Activated T-helper 17 cell treated with anti-CD3 and anti-CD28 coated beads, Interleukin-2, amount 50 U/mL, for 72 hours (primary cell): ENCODE measurements at places on chromosomes 12 and 14. TPM values are rescaled to one million over a fixed set of nuclear protein-coding genes. Genes with fewer than 3 reads are reported as not detected.

C14orf180 gene
- not detected for total RNA-seq

GPR33 gene
- total RNA-seq, result not detected

HIF1A gene
- total RNA-seq, result 176 TPM

HECTD1 gene
- 92.8 TPM for total RNA-seq

PZP gene
- total RNA-seq, result not detected

OASL gene
- total RNA-seq, result 4.0 TPM

SAMD15 gene
- total RNA-seq, result 0.22 TPM

- ATAC-seq, result no peak
These were observed 1036.4 kb upstream of the FOXG1 start for GRCh38 chr14:27730204-27730603.

- ATAC-seq, result no peak
These were observed 9.3 kb upstream of the NFYB start for GRCh38 chr12:104147346-104147745.

DNA sequence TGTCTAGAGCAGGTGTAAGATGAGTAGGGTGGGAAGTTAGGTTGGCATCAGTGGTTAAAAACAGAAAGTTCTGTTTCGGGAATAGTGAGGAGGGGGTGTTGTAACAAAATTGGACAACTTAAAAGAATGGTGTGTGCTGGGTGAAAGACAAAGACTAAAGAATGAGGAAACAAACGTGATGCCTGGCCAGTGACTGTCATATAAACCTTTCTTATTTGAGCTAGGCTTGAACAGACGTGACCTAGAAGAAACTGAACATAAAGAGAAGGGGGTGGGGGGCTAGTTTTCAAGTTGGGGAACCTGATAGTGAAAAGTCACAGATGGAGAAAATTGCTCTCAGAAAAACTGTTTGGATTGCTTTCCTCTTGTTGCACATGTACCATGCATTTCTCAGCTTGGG is 39.6 kb downstream of the RAD52 start:
- no peak for ATAC-seq

GRCh38 chr12:19886065-19886464 is 446.8 kb downstream of the AEBP2 start:
- no peak for ATAC-seq

DNA sequence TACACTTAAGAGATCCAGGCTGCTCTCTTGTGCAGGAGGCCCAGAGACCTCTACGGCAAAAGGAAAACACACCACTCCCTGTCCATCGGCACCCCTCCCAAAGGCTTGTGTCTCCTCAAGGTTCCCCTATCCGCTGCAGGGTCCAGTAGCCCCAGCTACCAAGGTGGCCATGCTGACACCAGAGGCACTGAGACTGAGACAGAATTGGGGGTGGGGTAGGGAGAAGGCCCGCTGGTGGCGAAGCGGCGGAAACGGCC is 590 bp downstream of the DDIT3 start:
- no peak for ATAC-seq

GRCh38 chr12:22115711-22116110 is 69.7 kb downstream of the CMAS start:
- ATAC-seq, result no peak

DNA sequence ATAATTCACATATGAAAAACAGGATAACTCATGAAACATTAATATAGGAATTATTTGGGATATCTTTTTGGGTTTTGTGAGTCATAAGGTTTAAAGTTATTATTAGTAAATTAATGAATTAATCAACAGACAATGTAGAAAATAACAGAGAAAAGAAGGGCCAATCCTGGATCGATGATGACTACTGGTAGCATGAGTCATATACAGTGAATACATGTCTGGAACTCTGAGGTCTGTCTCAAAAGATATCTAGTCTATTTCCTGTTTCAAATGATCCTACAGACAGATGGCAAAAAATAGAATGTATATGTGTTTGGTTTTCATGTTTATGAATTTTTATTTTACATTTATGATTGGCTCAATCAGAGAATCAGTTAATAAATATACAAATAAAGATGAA is 86.4 kb upstream of the RTL1 start:
- no peak for ATAC-seq

- no peak for ATAC-seq
These were observed 12.2 kb downstream of the PYM1 start for GRCh38 chr12:55915482-55915859.

DNA sequence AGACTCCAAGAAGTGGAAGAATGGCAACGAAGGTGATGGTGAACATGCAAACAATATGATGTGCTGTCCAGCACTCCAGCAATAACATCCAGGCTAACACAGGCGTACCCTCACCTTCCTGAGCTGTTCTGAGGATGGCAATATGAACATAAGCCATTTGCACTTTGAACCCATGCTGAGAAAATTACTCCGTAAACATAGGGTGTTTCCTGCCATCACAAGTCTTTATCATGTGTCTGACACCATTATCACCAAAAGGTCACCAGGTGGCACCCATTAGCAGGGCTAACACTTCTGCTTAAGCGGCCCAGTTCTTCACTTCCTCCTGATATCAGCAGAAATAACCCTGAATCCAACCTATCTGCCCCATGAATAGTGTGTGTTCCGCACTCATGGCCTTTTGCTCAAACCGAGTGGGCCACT is 482.8 kb downstream of the MED13L start:
- ATAC-seq, result no peak

- ATAC-seq, result peak; percentile 37
These were observed 3.7 kb upstream of the IGF1 start for GRCh38 chr12:102484017-102484416.

DNA sequence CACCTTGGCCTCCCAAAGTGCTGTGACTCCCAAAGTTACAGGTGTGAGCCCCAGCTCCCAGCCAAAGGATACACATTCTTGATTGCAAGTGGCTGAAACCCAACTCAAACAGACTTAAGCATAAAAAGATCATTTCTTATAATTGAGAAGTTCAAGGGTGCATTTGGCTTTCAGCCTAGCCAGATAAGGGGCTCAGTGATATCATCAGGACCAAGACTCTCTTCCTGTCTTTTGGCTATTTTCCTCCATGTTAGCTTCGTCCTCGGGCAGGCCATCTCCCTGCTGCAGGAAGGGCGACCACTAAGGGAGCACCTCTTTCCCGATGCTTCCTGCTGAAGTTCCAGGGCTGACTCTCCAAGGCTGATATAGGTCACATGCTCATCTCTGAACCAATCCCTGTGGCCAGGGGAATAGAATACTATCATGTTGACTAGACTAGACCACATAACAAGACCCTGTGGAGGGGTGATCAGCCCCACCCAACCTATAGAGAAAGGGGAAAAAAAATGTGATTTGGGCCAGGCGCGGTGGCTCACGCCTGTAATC is 9.8 kb upstream of the KRT8 start:
- ATAC-seq, result no peak

- ATAC-seq, result no peak
These were observed 4.8 kb downstream of the DHRS7 start for GRCh38 chr14:60160422-60160821.

DNA sequence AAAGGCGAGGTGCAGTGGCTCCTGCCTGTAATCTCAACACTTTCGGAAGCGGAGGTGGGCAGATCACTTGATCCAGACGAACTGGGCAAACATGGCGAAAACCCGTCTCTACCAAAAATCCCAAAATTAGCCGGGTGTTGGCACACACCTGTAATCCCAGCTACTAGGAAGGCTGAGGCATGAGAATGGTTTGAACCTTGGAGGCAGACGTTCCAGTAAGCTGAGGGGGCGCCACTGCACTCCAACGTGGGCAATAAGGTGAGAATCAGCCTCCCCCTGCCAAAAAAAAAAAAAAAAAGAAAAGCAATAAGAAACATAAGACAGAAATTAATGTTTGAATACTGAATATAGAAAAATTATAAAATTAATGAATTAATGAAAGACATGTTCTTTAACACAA is 928.7 kb downstream of the LRFN5 start:
- ATAC-seq, result no peak

DNA sequence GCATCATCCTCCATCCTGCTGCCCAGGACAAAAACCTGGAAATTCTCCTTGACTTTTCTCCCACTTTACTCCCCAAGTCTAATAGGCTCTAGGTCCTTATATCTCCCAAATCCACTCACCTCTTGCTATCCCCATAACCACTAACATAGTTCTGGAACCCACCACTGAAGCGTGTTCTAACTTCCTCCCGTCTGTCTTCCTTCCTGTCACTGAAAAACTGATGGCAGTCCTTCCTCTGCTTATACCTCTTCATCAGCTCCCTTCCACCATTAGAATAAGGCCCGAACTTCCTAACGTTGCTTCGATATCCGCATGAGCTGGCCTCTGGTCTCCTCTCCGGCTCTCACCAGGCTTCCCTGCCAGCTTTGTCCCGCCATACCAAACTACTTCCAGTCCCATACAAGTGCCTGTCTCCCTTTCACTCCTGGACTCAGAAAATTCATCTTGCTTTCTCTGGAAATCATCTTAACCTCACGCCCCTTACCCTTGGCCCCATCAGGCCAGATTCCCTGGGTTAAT is 63.0 kb upstream of the BCL2L14 start:
- ATAC-seq, result no peak

GRCh38 chr12:113462117-113462774 is 9.4 kb downstream of the LHX5 start:
- ATAC-seq, result peak; percentile 84

DNA sequence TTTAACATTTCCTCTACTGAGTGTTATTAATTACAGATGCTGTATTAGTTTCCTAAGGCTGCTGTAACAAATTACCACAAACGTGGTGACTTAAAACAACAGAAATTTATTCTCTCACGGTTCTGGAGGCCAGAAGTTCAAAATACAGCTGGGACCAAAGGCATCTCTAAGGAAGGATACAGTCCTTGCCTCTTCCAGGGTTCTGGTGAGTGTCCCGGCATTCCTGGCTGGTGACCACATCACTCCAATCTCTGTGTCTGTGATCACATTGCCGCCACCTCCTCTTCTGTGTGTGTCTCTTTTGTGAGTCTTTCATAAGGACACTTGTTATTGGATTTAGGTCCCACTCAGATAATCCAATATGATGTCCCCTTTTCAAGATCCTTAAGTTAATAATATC is 85.1 kb upstream of the CCDC198 start:
- ATAC-seq, result no peak

DNA sequence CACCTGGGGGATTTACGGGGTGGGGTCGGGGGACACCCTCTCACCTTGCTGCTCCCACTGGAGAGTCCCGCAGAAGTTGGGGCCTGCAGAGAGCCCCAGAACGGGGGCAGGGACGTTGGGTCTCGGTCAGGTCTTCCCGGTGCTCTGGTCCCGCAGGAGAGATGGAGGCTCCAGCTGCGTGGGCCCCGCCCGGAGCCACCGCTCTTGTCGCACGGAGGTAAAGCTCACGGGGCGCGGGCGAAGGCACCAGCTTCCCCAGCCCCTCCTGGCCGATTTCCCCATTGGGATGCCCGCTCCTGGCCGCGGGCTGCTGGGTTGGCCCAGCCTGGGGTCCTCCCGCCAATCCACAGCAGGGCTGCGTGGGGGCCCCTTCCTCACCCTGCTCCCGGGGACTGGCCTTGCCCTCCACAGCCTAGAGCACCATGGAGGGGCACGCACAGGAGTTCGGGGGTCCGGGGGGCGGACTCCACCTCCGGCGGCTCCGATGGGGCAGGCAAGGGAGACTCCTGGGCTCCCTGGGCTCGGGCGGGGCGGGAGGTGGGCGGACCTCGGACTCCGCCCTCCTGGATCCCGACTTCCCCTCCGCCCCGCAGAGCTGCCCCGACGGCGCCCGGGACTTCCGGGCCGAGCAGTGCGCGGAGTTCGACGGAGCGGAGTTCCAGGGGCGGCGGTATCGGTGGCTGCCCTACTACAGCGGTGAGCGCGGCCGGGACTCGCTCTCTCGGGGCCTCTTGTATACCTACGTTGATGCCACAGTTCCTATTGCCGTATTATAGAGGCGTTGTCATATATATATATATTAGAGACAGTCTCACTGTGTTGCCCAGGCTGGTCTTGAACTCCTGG is 8.4 kb downstream of the PAPLN start:
- peak; percentile 88 for ATAC-seq

- ATAC-seq, result no peak
These were observed 6.6 kb downstream of the E2F7 start for GRCh38 chr12:77058740-77059139.

- no peak for ATAC-seq
These were observed 19.8 kb downstream of the NR1H4 start for GRCh38 chr12:100493396-100494012.

DNA sequence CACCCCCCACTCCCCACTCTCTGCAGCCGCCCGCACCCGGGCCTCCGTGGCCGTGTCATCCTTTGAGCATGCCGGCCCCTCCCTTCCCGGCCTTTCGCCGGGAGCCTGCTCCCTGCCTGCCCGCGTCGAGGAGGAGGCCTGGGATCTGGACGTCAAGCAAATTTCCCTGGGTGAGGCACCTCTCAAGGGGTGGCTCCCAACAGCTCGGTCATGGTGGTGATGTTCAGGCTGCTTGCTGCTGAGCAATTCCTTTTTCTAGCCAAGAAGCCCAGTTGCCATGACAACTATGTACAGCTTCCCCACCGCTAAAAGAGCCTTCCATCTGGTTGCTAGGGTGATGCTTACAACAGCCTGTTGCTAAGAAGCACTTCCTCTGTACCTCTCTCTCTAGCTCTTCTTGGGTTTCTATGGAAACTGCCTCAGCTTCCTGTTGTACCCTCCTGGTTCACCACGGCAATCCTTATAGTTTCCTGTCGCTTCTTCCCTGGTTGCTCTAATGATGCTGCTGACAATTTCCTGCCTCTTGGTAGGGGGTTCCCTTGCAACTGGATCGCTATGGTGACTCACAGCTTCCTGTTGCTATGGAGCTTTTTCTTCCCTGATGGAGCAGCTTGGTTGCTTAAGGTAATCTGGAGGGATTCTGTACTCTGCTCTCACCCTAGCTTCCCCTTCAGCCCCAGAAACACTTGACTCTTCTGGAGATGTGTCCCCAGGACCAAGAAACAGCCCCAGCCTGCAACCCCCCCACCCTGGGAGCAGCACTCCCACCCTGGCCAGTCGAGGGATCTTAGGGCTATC is 11.0 kb downstream of the ZNF219 start:
- peak; percentile 81 for ATAC-seq

DNA sequence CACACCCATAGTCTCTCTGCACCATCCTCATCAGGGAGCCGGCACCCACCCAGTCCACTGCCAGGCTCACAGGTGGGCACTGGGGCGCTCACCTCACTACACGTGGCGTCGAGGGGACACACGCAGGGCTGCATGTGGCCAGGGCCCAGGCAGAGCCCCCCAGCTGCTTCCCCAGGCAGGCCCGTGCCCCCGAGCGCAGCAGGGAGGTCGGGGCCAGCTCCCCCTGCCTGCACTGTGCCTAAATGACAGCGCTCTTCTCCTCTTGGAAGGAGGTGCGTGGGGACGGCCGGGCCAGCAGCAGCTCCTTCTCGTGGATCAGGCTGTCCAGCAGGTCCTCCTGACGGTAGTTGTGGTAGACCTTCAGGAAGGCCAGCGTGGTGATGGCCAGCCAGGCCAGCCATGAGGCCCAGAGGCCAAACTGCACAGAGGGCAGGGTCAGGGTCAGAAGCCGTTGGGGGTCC is 11.3 kb downstream of the TMEM179 start:
- ATAC-seq, result no peak

DNA sequence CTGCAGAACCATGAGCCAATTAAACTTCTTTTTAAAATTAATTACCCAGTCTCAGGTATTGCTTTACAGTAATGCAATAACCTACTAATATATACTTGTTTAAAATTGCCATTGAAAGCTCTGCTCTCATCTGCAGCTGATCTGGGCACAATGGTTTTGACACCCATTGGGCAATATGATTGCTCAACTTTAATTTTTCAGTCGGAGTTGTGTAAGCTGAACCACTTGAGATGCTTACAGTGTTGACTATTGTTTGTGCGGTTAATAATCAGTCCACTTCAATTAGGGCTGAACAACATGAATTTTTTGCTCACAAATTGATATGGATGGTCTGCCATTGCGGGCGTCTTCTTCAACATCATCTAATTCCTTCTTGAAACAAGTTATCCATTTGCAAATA is 18.0 kb upstream of the OR4K5 start:
- ATAC-seq, result no peak
